ENCODE measurements at places on chromosomes 2 and 18.

DNA sequence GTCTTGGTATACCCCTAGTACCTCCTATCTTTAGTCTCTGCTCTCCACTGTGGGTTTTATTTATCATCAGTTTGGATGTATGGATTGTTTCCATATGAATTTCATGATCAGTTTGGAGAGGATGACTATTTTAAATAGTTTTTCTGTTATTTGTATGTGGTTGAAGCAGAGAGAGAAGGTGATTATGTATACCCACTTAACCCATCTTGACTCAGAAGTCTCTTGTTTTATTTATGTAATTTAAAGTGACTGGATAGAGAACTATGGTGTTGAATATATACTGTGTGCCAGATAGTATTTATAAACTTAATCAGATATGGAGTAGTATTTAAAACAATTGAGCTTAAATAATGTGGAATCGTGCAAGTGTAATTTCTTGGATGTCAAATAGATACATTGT is 39.9 kb downstream of the SMAD4 start:
- no peak for DNase-seq

- DNase-seq, result no peak
These were observed 323.7 kb downstream of the LRRTM1 start for GRCh38 chr2:79980816-79981215.

DNA sequence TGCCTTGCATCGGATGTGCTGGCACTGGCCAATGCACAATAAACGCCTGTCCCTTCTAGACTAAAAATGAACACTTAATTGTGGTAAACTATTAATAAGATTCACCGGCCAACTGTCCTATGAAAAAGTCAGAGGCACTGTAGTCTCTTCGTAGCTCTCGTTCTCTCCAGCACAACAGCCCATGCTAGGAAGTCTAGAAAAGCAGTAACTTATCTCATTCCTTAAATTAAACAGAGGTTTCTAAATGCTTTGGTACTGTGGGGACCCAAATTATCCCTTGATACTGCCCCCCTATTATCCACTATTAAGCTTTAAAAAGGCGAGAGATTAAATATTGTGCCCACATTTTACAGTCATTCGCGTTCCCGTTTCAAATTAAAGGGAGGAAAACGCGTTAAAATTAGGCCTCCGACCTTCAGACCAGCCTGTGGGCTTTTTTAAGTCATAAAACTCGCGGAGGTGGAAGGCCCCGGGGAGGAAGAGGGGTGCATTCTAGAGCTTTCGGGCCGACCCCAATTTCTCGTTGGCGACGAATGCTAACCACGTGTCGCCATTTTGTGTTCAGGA is 1.5 kb upstream of the PCBP1 start:
- DNase-seq, result no peak

DNA sequence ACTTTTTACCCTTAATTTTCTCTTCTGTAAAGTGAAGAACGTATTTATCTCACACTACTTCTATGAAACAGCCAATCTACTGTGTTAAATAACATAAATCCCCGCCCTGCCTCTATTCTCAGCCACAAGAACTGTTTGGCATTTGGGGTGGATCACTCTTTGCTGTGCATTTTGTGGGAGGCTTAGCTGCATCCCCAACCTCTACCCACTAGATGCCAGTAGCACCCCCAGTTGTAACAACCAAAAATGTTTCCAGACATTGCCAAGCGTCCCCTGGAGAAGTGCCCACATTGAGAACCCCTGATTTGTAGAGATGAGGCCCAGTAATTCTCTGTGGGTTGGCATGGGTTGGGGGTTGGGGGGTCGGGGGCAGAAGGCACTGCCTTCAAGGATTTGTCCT is 94.7 kb upstream of the BOD1L2 start:
- DNase-seq, result no peak

All from H4 (cell line).